ENCODE measurements at places on chromosomes 3 and 15.

DNA sequence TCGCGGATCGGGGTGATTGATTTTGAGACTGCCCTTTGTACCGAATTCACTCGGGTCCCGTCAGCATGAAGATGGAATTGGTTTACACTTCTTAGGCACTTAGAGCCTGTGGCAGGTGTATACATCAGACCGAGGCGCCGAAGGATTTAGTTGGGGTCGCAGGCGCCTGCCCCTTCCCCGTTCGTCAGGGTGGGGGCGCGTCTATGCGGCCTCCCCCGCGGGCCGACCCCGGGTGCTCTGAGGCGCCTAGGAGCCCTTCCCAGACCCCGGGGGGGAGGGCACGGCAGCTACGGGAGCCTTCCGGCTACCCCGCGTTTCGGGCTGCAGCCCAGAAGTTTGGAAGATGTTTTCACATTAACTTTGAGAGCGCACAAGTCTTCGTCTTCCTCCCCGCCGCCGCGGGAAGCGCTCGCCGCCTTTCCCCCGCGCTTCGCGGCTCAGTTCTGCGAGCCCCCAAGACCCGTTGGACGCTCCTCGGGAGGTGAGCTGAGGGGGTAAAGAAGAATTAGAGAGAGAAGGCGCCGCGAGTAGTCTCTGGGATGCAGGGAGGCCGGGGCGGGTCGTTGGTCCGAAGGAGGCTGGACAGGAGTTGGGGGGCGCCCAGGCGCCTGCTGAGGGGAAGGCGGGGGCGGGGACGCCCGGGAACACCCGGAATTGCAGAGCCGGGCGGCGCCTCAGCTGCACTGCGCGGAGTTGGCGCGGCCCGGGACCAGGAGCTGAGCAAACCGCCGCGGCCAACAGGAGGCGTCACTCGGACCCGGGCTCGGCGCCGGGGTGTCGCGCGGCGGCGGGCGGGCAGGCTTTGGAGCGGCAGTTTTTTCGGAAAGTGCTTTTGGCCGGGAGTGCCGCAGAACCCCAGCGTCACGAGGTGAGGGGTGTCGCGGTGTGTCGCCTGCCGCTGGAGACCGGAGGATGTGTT lies 780 bp downstream of the TIPARP start:
- no peak for DNase-seq

DNA sequence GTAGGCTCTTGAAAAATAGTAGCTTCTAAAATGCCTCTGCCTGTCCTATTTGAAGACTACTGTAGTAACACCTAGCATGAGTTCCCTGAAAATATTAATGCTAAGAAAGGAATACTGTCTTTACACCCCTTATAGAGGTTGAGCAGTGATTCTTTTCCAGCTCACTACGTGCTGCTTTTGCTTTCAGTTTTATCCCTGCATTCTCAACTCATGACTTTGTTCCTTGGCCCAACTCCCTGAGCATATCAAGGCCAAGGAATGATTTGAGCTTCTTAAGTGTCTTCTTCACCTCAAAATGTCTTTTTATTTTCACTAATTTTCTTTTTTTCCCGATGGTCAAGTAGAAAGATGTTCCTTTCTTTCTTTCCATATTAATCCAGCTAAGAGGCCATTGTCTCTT lies 16.5 kb upstream of the P2RY13 start:
- DNase-seq = no peak

DNA sequence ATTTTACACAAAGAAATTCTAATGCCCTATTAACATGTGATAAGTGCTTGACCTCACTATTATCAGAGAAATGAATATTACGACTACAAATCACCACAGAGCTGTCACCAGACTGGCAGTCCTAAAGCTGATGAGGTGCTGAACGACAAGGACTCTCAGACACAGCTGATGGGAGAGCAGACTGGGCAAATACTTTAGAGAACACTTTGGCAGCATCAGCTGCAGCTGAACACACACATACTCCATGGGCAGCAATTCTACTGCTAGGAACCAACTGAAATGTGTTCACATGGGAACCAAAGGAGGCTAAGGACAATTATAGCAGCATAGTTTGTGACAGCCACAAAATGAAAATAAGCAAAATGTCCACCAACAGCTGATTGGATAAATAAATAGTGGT lies 45.5 kb downstream of the SUSD5 start:
- DNase-seq = no peak

DNA sequence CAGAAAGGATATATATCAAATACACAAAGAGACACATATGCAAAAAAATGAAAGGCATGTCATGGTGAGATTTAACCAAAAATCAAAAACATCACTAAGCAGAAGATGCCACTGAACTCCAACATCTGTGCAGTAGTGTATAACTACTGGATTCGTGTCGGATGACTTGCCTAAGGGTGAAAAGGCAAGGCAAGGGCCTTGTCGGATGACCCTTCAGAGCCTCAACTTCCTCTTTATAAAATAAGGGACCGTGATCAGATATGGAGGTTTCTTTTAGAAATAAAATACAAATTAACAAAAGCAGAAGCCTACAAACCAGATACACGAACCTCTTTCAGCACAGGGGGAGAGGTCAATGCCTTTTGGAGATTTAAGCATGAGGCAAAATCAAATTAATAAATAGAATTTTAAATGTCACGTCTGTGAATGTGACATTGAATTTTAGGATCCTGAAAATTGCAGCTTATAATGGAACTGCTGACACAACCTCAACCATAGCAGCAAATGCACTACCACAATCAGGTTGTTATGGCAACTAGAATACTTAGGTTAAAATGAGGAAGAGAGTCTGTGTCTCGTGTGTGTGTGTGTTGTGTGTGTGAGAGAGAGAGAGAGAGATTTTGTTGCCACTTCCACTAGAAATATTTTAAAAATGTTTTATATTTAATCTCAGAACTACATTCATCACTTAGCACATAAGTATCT lies 8.3 kb upstream of the CHRM5 start:
- no peak for DNase-seq

GRCh38 chr15:51668446-51668845 lies 12.9 kb upstream of the SCG3 start:
- DNase-seq = no peak

GRCh38 chr3:49470714-49471420 lies 800 bp downstream of the DAG1 start:
- no peak for DNase-seq

- no peak for DNase-seq
Observed at GRCh38 chr3:113560271-113560670, 27.9 kb downstream of the SIDT1 start.

DNA sequence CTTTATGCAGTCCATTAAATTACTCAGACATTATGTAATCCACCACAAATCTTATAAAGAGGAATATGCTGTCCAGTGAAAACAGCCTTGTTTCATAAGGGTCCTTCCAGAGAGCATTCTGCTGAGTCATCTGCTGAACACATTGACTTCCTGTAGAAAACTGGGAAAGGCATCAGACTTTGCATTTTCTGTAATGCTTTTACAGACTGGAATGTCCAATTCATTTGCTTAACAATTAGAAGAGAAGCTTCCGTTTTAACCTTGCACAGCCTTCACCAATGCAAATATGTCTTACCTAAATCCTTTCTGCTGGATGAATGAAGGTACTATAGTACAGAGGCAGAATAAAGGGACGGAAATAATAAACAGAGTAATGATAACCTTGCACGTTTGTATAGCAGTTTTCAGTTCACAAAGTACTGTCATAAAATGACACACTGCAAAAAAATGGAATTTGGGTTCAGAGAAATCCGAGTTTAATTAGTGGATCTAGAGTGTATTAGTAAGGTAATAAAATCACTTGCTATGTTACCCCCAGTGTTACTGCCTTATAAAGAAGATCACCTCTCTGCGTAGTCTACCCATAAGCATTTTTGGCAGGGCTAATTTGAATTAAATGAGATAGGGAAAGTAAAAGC lies 301.5 kb downstream of the PYDC2 start:
- DNase-seq = peak; percentile 93

Data from NCI-H526 (cell line).